Stimulated activated CD8-positive, alpha-beta memory T cell treated with anti-CD3 and anti-CD28 coated beads, Interleukin-7, amount 100 ng/mL, for 48 hours (primary cell): ENCODE measurements at places on chromosomes 11 and 22.

- no peak for DNase-seq
These were observed at the start of gene IGF2 for GRCh38 chr11:2139123-2139521. TSS of gene IGF2 (minus strand) at chr11:2139389. CDS start at chr11:2135523, 3,866 bp downstream.

- DNase-seq: no peak
These were observed 3.4 kb downstream of the ARSA start for GRCh38 chr22:50624347-50625130.

DNA sequence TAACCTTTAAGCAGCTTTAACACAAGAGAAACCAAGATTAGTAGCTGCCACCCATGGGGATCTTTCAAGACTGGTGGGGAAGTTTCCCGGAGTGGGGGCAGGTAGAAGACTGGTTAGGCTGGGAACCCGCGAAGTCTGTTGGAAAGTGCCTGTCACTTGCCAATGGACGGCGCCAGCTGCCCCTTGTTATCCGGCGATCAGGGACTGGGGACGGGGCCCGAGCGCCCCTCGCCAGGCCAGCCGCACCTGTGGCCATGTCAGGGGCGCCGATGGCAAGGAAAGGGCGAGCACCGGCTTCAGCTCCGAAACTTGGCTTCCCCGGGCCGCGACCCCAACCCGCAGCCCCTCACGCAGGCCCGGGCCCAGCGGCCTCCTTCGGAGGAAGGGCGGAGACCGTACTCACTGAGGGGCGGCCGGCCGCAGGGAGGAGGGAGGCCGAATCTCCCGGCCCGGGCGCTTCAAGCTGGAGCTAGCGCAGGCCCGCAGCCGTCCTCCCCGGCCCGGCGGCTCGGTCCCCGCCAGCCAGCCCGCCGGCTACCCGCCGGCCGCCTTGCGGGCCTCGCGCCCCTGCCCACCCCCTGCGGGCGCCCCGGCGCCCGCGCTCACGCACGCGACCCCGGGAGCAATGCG, 539 bp downstream of the EIF4ENIF1 start:
- no peak for DNase-seq

DNA sequence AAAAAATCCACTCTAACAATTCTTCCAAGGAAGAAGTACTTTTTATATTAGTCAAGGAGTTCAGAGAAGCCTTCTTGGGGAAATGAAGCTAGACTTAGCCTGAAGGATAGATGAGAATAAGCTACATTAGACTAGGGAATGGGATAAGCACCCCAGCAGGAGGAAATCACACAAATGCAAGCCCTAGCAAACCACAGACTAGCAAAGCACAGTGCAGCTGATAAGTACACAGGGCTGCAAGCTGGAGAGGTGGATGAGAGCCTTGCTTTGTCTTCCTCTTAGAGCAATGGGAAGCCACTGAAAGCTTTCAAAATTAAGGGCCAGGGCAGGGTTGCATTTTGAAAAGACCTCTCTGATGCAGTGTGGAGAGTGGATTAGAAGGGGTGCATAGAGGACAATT, 946.2 kb downstream of the LRRC4C start:
- DNase-seq: no peak

- DNase-seq: no peak
These were observed 5.2 kb downstream of the OLFML1 start for GRCh38 chr11:7490535-7490934.

GRCh38 chr11:85949798-85950197, 94.6 kb downstream of the CCDC83 start:
- DNase-seq: no peak

GRCh38 chr11:10438458-10438857, 16.6 kb upstream of the AMPD3 start:
- no peak for DNase-seq
